Caco-2 (cell line): ENCODE measurements at places on chromosomes 16 and 17. TPM values are rescaled to one million over a fixed set of nuclear protein-coding genes. Genes with fewer than 3 reads are reported as not detected.

DNA sequence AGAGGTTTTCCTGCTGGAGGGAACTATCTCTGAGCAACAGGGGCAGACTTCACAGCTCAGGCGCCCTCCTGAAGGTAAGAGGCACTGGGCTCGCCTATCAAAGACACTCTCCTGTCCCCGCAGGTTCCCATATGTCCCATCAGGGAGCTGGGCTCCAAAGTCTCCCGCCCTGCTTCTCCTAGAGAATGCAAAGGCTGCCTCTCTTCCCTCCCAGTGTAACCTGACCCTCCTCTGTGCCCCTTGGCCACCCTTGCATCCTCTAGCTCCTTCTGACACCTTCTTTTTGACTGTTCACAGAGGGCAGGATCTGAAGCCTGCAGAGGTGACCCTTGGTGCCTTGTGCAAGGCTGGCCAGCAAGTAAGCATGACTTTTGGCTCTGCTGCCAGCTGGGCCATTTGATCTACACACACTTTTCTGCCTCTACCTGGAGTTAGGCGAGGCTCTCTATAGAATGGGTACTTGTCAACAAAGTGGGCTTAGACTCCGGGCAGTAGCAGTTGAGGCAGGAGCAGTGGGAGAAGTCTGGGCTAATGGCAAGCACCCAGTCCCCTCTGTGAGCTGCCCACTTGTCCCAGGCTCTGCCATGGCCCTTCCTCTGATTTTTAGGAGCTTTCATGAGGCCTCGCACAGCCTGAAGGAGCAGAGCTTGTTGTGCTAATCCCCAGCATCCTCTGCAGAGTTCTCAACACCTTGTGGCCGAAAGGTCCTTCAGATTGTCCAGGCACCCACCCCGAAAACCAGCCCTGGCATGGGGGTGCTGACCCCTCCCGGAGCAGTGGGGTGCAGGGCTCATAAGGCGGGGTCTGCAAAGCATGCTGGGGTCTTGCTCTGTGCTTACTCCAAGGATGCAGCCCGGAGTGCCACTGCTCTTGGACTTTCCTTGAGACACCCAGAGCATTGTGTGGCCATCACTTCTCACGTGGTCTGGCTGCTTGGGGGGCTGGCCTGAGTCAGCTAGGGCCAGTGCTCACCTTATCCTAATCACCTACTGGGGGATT, 122.9 kb downstream of the METRNL start:
- H3K27me3 ChIP-seq: no peaks in the 10 kb centered on the region
- no peak for DNase-seq
- H3K36me3 ChIP-seq: no peaks in the 10 kb centered on the region
- no peak overlapping the region for H3K27ac ChIP-seq
- H3K4me3 ChIP-seq: no peak overlapping the region

DNA sequence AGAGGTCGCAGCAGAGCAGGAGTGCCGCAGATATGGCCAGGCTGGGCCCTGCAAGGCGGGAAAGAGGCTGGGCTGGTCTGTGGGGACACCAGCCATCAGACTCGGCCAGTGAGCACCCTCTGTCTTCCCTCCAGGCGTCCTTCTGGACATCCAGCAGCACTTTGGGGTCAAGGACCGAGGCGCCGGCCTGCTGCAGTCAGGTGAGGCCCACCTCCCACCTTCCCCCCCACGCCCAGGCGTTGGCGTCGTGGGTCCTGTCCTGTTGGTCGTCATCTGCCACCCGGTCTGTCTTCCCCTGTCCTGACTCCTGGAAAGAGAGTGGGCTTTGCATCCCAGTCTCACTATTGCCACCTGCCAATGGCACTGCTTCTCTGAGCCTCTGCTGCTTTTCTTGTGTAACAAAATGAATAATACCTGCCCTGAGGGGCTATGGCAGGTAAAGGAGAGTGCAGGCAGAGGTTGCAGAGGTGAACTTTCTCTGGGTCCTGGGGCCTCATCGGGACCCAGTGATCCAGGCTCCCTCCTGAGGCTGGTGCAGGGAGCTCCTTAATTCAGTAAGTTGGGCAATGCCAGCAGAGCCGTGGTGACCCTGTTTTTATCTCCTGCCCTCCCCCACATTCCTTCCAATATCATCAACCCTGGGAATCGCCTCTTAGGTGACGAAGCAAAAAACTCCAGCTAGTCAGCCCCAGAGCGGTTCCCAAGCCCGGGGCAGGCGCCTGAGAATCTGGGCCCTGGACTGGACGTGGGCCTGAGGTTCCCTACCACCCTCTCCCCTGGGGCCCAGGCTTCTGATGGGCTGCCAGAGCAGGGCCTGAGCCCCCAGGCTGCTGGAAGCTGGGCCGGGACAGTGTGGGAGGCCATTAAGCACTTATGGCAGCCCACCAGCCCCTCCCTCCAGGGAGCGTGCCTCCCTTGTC, 14.7 kb downstream of the SPNS2 start:
- H3K4me3 ChIP-seq: no peak overlapping the region
- no peaks in the 10 kb centered on the region for H3K36me3 ChIP-seq
- peak overlapping the region; percentile 93 for H3K27ac ChIP-seq

GRCh38 chr16:56558024-56558747, 6.7 kb upstream of the MT4 start:
- H3K4me1 ChIP-seq: no peaks in the 10 kb centered on the region
- H3K36me3 ChIP-seq: no peaks in the 10 kb centered on the region
- H3K4me3 ChIP-seq: no peak overlapping the region

DNA sequence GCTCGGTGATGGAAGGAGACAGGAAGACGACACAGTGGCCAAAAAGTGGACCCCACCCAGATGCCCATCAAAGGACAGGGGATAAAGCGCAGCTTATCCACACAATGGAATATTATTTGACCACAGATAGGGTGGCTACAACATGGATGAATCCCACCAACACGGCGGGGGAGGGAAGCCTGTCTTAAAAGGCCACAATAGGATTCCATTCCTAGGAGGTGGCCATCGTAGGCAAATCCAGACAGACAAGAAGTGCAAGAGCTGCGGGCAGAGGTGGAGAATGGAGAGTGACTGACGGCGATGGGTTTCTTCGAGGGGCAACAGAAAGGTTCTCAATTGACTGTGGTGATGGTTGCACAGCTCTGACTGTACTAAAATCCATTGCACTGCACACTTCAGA, 16.0 kb downstream of the SLC38A8 start:
- H3K27me3 ChIP-seq: no peaks in the 10 kb centered on the region
- no peaks in the 10 kb centered on the region for H3K36me3 ChIP-seq
- DNase-seq: no peak
- no peak overlapping the region for H3K27ac ChIP-seq

The PLA2G10 gene
- 1.00 and 1.4 TPM in 2 replicates for total RNA-seq
